ENCODE measurements at places on chromosomes 5 and 9. TPM values are rescaled to one million over a fixed set of nuclear protein-coding genes. Genes with fewer than 3 reads are reported as not detected.
A peak's percentile ranks its signal among the peaks of the same experiment; 100 is the strongest.

The ITGA1 gene
- total RNA-seq, result 78.3 TPM

The CD180 gene
- 0.18 TPM for total RNA-seq

The VPS13A gene
- total RNA-seq, result 22.7 TPM

The CDKN2B-AS1 gene
- total RNA-seq, result 0.62 TPM

The TERT gene
- total RNA-seq, result not detected

The FGF10 gene
- 6.9 TPM for total RNA-seq

The SMC2 gene
- total RNA-seq, result 11.0 TPM

The CBY3 gene
- not detected for total RNA-seq

The PKD2L2 gene
- not detected for total RNA-seq

- no peak overlapping the region for H3K27ac ChIP-seq
- no peaks in the 10 kb centered on the region for H3K27me3 ChIP-seq
- DNase-seq, result no peak
- no peaks in the 10 kb centered on the region for H3K4me1 ChIP-seq
Observed at GRCh38 chr9:118929287-118929686, 439.9 kb downstream of the BRINP1 start.

DNA sequence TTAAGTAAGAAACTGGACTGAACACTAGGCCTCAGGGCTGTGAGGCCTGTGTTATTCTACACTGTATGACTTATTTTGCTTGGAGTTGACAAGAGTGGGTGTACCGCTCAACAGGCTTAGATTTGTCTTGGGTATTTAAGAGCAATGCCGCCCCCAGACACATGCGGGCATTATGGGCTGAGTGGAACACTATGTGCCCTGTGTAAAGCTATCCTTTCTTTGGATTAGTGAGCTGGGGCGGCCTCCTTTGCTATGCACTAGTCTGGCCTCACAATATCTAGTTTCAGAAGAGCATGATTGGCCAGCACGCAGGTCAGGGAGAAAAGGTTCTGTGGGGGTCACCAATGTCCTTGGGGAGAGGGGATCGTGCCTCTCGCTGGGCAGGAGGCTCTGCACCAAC is 206.3 kb upstream of the GDNF start:
- no peaks in the 10 kb centered on the region for H3K27me3 ChIP-seq
- H3K4me3 ChIP-seq, result no peak overlapping the region
- no peaks in the 10 kb centered on the region for H3K4me1 ChIP-seq
- no peak for DNase-seq
- no peak overlapping the region for H3K27ac ChIP-seq
- H3K36me3 ChIP-seq, result no peaks in the 10 kb centered on the region

GRCh38 chr5:148384380-148384737 is 601 bp downstream of the FBXO38 start:
- H3K27me3 ChIP-seq, result no peaks in the 10 kb centered on the region
- peaks cover 23% of the 10 kb centered on the region for H3K4me1 ChIP-seq
- no peaks in the 10 kb centered on the region for H3K36me3 ChIP-seq

GRCh38 chr5:164204338-164204946 is 699.0 kb downstream of the MAT2B start:
- no peaks in the 10 kb centered on the region for H3K4me1 ChIP-seq
- H3K27me3 ChIP-seq, result no peaks in the 10 kb centered on the region
- H3K4me3 ChIP-seq, result no peak overlapping the region
- DNase-seq, result no peak
- no peak overlapping the region for H3K27ac ChIP-seq
- no peaks in the 10 kb centered on the region for H3K36me3 ChIP-seq

DNA sequence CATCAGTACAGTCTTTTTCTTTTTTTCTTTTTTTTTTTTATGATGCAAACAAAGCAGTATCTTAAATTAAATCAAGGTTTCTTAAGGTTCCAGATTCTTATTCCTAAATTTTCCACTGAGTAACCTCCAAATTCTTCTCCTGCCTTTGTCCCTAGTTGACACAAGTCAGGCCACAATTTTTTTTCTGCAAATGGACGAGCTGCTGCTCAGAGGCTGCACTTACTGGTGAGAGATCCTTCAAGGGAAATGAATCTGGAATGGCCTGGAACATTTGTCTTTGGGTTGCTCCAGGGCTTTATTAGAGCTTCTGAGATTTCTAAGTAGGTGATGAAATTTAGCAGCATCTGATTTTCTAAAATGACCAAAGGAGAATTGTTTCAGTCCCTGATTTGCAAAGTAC is 39.3 kb downstream of the PIK3R1 start:
- no peak for DNase-seq
- no peaks in the 10 kb centered on the region for H3K27me3 ChIP-seq
- peak overlapping the region; percentile 2 for H3K27ac ChIP-seq
- no peak overlapping the region for H3K4me3 ChIP-seq
- H3K4me1 ChIP-seq, result peaks cover 3% of the 10 kb centered on the region

- H3K36me3 ChIP-seq, result no peaks in the 10 kb centered on the region
- H3K27me3 ChIP-seq, result no peaks in the 10 kb centered on the region
- no peaks in the 10 kb centered on the region for H3K4me1 ChIP-seq
- no peak overlapping the region for H3K27ac ChIP-seq
- DNase-seq, result no peak
Observed at GRCh38 chr5:25963251-25964008, 1075.0 kb downstream of the CDH9 start.

GRCh38 chr5:173204185-173204979 is 30.6 kb downstream of the NKX2-5 start:
- H3K27ac ChIP-seq, result no peak overlapping the region
- H3K27me3 ChIP-seq, result peaks cover 2% of the 10 kb centered on the region
- H3K4me1 ChIP-seq, result no peaks in the 10 kb centered on the region
- H3K4me3 ChIP-seq, result no peak overlapping the region

DNA sequence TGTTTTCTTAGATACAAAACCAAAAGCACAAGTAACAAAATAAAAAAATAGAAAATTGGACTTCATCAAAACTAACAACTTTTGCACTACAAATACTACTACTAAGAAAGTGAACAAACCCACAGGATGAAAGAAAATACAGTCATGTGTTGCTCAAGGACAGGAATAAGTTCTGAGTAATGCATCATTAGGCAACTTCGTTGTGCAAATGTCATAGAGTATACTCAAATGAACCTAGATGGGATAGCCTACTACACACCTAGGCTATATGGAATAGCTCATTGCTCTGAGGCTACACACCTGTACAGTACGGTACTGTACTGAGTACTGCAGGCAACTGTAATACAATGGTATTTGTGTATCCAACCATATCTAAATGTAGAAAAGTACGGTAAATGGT is 88.3 kb downstream of the RAPGEF1 start:
- no peaks in the 10 kb centered on the region for H3K4me1 ChIP-seq
- H3K36me3 ChIP-seq, result no peaks in the 10 kb centered on the region
- no peak overlapping the region for H3K4me3 ChIP-seq
- H3K27ac ChIP-seq, result no peak overlapping the region
- DNase-seq, result no peak

DNA sequence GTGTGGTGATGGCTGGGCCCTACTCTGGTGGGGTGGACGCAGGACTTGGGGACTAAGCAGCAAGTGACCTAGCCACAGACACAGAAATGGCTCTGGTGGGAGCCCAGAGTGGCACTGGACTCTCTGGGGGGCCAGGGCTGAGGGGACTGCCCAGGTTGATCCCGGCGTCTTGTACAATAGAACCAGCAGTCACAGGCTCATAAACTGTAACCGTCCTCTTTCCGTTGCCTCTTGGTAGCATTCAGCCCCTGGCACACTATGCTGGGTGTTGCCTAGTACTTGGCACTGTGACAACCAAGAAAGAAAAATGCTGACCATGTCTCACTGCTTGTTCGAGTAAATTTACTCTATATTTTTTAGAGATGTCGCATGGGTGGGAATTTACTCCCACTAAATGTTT is 80.5 kb downstream of the DAB2IP start:
- no peaks in the 10 kb centered on the region for H3K36me3 ChIP-seq
- peak; percentile 48 for DNase-seq
- H3K4me3 ChIP-seq, result no peak overlapping the region

GRCh38 chr9:18362901-18363685 is 110.9 kb upstream of the ADAMTSL1 start:
- H3K4me1 ChIP-seq, result no peaks in the 10 kb centered on the region
- no peak overlapping the region for H3K4me3 ChIP-seq
- H3K36me3 ChIP-seq, result no peaks in the 10 kb centered on the region
- H3K27ac ChIP-seq, result no peak overlapping the region
- H3K27me3 ChIP-seq, result no peaks in the 10 kb centered on the region

- no peak for DNase-seq
- H3K36me3 ChIP-seq, result no peaks in the 10 kb centered on the region
- H3K4me1 ChIP-seq, result no peaks in the 10 kb centered on the region
- H3K27ac ChIP-seq, result no peak overlapping the region
- no peak overlapping the region for H3K4me3 ChIP-seq
Observed at GRCh38 chr5:139912158-139912557, 116.5 kb downstream of the PSD2 start.

- no peaks in the 10 kb centered on the region for H3K36me3 ChIP-seq
- no peaks in the 10 kb centered on the region for H3K27me3 ChIP-seq
- H3K4me1 ChIP-seq, result no peaks in the 10 kb centered on the region
- no peak overlapping the region for H3K27ac ChIP-seq
- H3K4me3 ChIP-seq, result no peak overlapping the region
- no peak for DNase-seq
Observed at GRCh38 chr9:25353783-25354182, 324.5 kb downstream of the TUSC1 start.

GRCh38 chr9:136765041-136765440 is 723 bp upstream of the LCN15 start:
- no peaks in the 10 kb centered on the region for H3K4me1 ChIP-seq
- H3K27me3 ChIP-seq, result no peaks in the 10 kb centered on the region
- H3K27ac ChIP-seq, result no peak overlapping the region
- no peak for DNase-seq
- no peaks in the 10 kb centered on the region for H3K36me3 ChIP-seq

DNA sequence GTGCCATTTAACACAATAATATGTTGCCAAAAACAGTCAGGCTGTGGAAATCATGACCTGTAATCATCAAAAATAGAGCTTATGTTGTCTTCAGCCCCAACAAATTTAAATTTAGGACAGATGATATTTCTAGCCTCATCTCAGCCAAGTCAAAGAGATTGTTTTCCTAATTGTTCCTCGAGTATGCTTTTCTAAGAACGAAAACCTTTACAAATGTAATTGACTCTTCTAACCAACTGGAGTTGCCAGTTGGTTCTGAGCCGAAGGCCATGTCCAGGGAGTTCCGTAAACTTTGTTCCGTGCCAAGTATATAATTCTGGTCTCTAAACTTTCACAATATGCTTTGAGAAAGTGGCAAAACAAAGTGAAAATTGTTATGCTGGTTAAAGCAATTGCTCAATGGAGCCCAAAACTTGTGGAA is 160.8 kb downstream of the CEMIP2 start:
- no peaks in the 10 kb centered on the region for H3K36me3 ChIP-seq
- H3K4me1 ChIP-seq, result no peaks in the 10 kb centered on the region
- no peak for DNase-seq
- H3K27me3 ChIP-seq, result no peaks in the 10 kb centered on the region
- H3K27ac ChIP-seq, result no peak overlapping the region

GRCh38 chr5:139226131-139226530 is 28.0 kb upstream of the SIL1 start:
- no peaks in the 10 kb centered on the region for H3K4me1 ChIP-seq
- no peak overlapping the region for H3K27ac ChIP-seq
- DNase-seq, result peak; percentile 15
- no peaks in the 10 kb centered on the region for H3K36me3 ChIP-seq

- no peak overlapping the region for H3K27ac ChIP-seq
- no peaks in the 10 kb centered on the region for H3K36me3 ChIP-seq
- DNase-seq, result peak; percentile 15
- H3K4me3 ChIP-seq, result no peak overlapping the region
- no peaks in the 10 kb centered on the region for H3K4me1 ChIP-seq
- H3K27me3 ChIP-seq, result no peaks in the 10 kb centered on the region
Observed at GRCh38 chr5:142283304-142283703, 41.5 kb downstream of the SPRY4 start.

GRCh38 chr9:113708821-113709713 is 167.0 kb upstream of the ZNF618 start:
- H3K27me3 ChIP-seq, result no peaks in the 10 kb centered on the region
- H3K4me1 ChIP-seq, result no peaks in the 10 kb centered on the region
- H3K4me3 ChIP-seq, result no peak overlapping the region

DNA sequence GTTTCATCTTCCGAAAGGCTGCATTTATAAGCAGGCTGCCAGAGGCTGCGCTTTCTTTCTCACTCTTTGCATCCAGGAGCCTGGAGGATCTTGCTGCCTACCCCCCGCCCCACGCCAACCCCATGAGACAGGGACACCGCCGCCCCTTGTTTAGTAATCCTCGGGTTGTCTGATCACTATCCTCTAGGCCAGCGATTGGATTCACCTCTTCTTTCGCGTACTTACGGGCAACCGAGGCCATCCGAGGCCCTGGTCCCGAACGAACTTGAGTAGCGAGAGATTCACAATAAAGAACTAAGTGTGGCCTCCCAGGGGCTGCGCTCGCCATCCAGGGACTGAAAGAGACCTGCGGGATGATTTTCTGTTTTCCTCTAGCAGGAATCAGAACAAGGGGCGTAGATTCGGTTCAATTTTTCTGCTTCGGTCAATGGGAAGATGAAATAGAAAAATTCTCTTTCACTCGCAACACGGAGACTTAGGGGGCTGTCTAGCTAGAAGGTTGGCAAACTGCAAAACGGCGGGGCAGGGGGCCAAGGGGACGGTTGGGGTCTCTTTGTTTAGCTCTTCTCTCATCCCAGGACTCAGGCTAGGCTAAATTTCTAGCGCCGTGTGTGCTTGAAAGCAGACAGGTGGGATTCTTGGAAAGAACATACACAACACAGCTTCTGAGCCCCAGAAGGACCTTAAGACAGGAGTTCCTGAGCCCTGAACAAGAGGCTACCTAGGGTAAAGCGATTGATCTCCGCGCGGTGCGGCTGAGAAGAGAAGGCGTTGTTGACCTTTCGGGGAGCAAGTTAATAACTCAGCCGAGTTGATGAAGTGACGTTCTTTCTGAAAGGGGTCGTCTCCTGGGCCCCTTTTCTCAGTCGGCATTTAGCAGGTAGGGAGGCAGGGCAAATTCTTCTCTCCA is 5.8 kb upstream of the ISL1 start:
- no peak for DNase-seq
- H3K27ac ChIP-seq, result peak overlapping the region; percentile 90
- H3K27me3 ChIP-seq, result no peaks in the 10 kb centered on the region
- no peaks in the 10 kb centered on the region for H3K36me3 ChIP-seq

- H3K4me1 ChIP-seq, result no peaks in the 10 kb centered on the region
- no peaks in the 10 kb centered on the region for H3K36me3 ChIP-seq
- no peak for DNase-seq
Observed at GRCh38 chr9:83526211-83526610, 12.0 kb downstream of the FRMD3 start.

GRCh38 chr5:84259283-84260045 is 125.2 kb downstream of the EDIL3 start:
- no peak overlapping the region for H3K4me3 ChIP-seq
- H3K4me1 ChIP-seq, result no peaks in the 10 kb centered on the region
- H3K27me3 ChIP-seq, result no peaks in the 10 kb centered on the region
- no peak overlapping the region for H3K27ac ChIP-seq

DNA sequence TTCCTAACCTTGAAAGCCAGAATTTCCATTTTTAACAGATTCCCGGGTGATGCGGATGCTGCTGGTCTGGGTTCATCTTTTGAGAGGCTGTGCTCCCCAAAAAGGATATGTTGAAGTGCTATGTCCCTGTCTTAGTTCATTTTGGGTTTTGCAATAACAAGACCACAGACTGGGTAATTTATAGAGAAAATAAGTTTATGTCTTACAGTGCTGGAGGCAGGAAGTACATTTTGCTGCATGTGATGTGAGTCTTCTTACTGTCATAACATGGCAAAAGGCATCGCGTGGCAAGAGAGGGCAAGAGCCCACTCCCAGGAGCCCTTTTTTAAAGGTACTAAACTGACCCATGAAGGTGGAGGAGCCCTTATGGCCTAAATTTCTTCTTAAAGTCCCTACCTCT is 114.1 kb downstream of the DAPK1 start:
- H3K4me1 ChIP-seq, result no peaks in the 10 kb centered on the region
- no peak overlapping the region for H3K27ac ChIP-seq
- H3K4me3 ChIP-seq, result no peak overlapping the region
- no peaks in the 10 kb centered on the region for H3K27me3 ChIP-seq

Measured in prostate gland (tissue), 2 donors.